ENCODE measurements at places on chromosomes 11 and 22. TPM values are rescaled to one million over a fixed set of nuclear protein-coding genes. Genes with fewer than 3 reads are reported as not detected.

DNA sequence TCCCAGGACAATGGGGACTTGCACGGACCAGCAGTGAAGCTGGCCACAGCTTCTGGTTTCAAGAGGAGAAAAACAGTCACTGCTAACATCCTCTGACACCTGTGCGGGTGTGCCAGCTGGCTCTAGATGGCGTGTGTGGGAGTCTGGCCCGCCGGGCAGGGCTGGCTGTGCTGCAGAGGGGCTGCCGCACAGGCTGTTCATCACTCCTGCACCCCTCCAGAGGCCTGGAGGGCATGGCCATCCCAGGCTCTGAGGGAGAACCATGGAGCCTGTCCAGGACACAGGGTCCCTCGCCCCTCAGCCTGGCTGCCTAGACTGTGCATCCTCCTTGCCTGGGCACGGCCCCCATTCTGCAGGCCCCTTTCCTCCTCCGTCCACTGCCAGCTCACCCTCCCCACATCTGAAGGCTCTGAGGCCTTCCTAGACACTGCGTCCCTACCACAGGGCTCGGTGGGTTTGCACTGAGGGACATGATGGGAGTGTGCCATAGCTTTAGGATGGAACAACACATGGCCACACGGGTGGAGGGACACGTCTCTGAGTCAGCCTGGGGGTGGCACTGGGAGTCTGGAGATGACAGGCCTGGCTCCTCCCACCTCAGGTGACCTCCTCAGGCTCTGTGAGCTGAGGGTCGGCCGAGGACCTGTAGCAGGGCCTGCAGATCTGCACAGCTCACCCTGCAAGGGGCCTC, 42.1 kb upstream of the GNB1L start:
- H3K4me1 ChIP-seq: no peaks in the 10 kb centered on the region
- no peaks in the 10 kb centered on the region for H3K27me3 ChIP-seq
- DNase-seq: no peak
- no peak overlapping the region for H3K27ac ChIP-seq

GRCh38 chr11:131885431-131885830, 515.0 kb downstream of the NTM start:
- H3K4me3 ChIP-seq: no peak overlapping the region
- H3K36me3 ChIP-seq: no peaks in the 10 kb centered on the region
- no peak overlapping the region for H3K27ac ChIP-seq
- H3K4me1 ChIP-seq: no peaks in the 10 kb centered on the region

DNA sequence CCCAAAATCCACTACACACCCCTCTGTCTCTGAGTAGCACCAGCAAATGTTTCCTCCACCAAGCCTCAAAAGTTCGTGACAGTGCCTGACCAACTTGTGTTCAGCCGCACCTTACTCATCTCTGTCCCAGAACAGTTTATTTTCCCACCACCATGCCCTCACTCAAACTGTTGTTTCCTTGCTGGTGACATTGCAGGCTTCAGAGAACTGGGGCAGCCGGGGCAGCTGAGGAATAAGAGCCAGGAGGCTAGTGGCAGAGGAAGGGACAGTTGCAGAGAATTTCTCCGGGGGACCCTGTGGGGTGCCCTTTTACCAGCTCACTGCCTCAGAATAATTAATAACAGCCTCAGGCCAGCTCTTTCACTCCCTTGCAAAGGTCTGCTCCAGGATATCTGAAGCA, 709 bp upstream of the KCNE3 start:
- no peak overlapping the region for H3K4me3 ChIP-seq
- H3K4me1 ChIP-seq: peaks cover 8% of the 10 kb centered on the region
- no peak for DNase-seq
- H3K27me3 ChIP-seq: no peaks in the 10 kb centered on the region
- H3K36me3 ChIP-seq: no peaks in the 10 kb centered on the region

- no peak overlapping the region for H3K4me3 ChIP-seq
- no peak for DNase-seq
- peaks cover 5% of the 10 kb centered on the region for H3K36me3 ChIP-seq
- peaks cover 7% of the 10 kb centered on the region for H3K4me1 ChIP-seq
- no peak overlapping the region for H3K27ac ChIP-seq
Measured at GRCh38 chr22:39147335-39148025, 5.0 kb downstream of the CBX7 start.

POU2AF3 gene
- total RNA-seq: 1.5 TPM

DNA sequence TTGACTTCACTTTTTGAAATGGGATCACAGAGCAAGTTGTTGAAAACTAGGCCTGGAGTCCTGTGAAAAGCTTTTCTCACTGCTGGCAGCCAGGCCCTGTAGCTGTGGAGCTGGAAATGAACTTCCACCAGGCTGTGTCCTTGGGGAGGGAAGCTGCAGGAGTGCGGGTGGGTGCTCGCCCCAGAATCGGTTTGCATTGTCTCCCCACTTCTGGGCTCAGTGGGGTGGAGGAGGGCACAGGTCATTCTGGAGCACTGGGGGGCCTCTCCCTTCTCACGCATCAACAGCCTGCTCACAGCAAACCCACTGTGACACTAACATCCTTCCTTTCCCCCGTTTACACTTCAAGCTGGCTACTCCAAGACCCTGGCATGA, 15.2 kb downstream of the GLB1L2 start:
- no peaks in the 10 kb centered on the region for H3K27me3 ChIP-seq
- no peak overlapping the region for H3K4me3 ChIP-seq
- H3K36me3 ChIP-seq: no peaks in the 10 kb centered on the region
- no peaks in the 10 kb centered on the region for H3K4me1 ChIP-seq
- no peak overlapping the region for H3K27ac ChIP-seq

ZC3H7B gene
- 55.8 TPM for total RNA-seq

GRCh38 chr11:84687433-84687832, 939.7 kb downstream of the DLG2 start:
- no peak for DNase-seq
- no peaks in the 10 kb centered on the region for H3K27me3 ChIP-seq
- H3K4me3 ChIP-seq: no peak overlapping the region
- H3K36me3 ChIP-seq: no peaks in the 10 kb centered on the region
- no peaks in the 10 kb centered on the region for H3K4me1 ChIP-seq

- no peak for DNase-seq
- no peak overlapping the region for H3K4me3 ChIP-seq
- peaks cover 6% of the 10 kb centered on the region for H3K27me3 ChIP-seq
- H3K27ac ChIP-seq: no peak overlapping the region
Measured at GRCh38 chr22:48382197-48382596, 1445.5 kb downstream of the BRD1 start.

DNA sequence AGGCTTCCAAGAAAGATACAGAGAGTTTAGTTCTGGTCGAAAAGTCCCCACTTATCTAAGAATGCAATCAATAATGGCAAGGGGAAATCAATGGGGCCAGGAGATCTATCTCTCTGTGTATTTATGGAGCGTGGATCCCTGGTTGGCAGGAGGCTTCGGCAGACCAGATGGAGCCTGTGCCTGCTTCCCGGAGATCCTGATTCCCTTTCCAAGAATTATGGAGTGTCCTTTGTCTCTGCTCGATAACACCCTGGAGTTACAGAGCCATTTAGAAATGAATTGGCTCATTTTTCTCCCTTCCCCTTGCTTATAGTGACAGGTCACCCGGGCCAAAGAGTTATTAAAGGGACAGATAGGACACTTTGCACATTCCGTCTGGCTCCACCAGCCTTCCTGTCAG, 92.4 kb downstream of the ISX start:
- no peaks in the 10 kb centered on the region for H3K27me3 ChIP-seq
- H3K4me3 ChIP-seq: no peak overlapping the region
- no peaks in the 10 kb centered on the region for H3K36me3 ChIP-seq
- no peak overlapping the region for H3K27ac ChIP-seq

IL18 gene
- 23.7 TPM for total RNA-seq

DNA sequence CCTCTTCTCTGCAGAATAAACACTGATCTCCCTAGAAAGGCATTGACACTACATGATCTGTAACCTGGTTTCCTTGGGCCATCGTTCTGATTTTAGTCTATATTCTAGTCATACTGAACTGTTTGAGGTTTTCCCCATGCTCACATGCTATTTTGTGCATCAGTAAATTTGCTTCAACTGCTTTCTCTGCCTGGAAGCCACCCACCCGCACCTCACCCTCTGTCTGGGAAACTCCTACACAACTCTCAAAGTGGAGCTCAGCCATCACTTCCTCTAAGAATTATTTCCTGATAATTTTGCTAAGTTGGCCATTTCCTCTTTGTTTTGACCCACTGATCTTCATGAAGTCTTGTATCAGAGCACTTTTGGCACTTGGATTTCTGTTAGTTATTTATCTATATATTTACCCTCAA, 36.1 kb downstream of the MMP20 start:
- no peaks in the 10 kb centered on the region for H3K36me3 ChIP-seq
- no peaks in the 10 kb centered on the region for H3K27me3 ChIP-seq
- no peak overlapping the region for H3K4me3 ChIP-seq
- H3K27ac ChIP-seq: no peak overlapping the region
- no peaks in the 10 kb centered on the region for H3K4me1 ChIP-seq

GRCh38 chr22:27239520-27239919, 562.0 kb downstream of the MN1 start:
- no peak overlapping the region for H3K4me3 ChIP-seq

OR8D1 gene
- total RNA-seq: not detected

OOSP4A gene
- not detected for total RNA-seq

Data from lung (tissue), 17 donors.